Spinal cord (tissue), 10 donors: ENCODE measurements at places on chromosomes 3 and 15. TPM values are rescaled to one million over a fixed set of nuclear protein-coding genes. Genes with fewer than 3 reads are reported as not detected.
A peak's percentile ranks its signal among the peaks of the same experiment; 100 is the strongest.

- H3K4me3 ChIP-seq = no peak overlapping the region
- H3K27me3 ChIP-seq = no peaks in the 10 kb centered on the region
- no peaks in the 10 kb centered on the region for H3K4me1 ChIP-seq
- H3K27ac ChIP-seq = no peak overlapping the region
- H3K36me3 ChIP-seq = no peaks in the 10 kb centered on the region
- no peak for DNase-seq
Measured at GRCh38 chr3:15612001-15612400, 10.5 kb downstream of the BTD start.

MAGEL2 gene
- 4.6 TPM for total RNA-seq

GRCh38 chr3:129598484-129598883 lies 8.0 kb downstream of the PLXND1 start:
- H3K4me1 ChIP-seq = peaks cover 95% of the 10 kb centered on the region
- H3K36me3 ChIP-seq = peaks cover 2% of the 10 kb centered on the region
- H3K4me3 ChIP-seq = no peak overlapping the region
- peaks cover 4% of the 10 kb centered on the region for H3K27me3 ChIP-seq
- no peak overlapping the region for H3K27ac ChIP-seq
- DNase-seq = no peak

SUCLG2 gene
- 39.2 TPM for total RNA-seq

IL17RB gene
- 8.4 TPM for total RNA-seq

DNA sequence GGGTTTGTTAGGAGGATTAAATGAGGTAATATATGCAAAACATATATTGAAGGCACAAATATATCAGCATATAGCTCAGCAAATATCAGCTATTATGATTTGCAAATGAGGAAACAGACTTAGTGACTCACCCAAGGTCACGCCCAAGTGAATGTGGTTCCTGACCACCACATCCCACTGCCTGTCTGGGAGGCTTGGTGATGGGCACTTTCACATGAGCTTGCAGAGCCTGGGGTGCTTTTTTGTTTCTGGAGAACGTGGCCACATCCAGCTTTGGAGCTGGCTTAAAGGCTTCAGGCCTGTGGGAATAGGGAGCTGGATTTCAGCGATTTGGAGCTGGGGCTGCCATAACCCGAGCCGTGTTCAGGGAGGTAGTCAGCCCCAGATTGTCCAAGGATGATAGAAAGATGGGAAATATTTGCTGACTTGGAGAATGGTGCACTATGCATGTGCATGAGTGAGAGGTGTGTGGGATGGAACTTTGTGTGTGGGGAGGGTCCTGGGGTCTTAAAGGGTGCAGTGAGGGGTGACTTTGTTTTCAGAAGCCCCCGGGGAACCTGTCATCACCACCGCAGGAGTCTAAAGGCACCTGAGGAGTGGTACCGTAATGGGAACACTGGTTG lies 12.0 kb upstream of the FGD5 start:
- no peak overlapping the region for H3K4me3 ChIP-seq
- peaks cover 32% of the 10 kb centered on the region for H3K4me1 ChIP-seq
- no peaks in the 10 kb centered on the region for H3K36me3 ChIP-seq
- no peak overlapping the region for H3K27ac ChIP-seq
- DNase-seq = no peak

LRRC31 gene
- total RNA-seq = 0.50 TPM

WDR93 gene
- total RNA-seq = 3.9 TPM

CCDC33 gene
- 7.4 TPM for total RNA-seq

DNA sequence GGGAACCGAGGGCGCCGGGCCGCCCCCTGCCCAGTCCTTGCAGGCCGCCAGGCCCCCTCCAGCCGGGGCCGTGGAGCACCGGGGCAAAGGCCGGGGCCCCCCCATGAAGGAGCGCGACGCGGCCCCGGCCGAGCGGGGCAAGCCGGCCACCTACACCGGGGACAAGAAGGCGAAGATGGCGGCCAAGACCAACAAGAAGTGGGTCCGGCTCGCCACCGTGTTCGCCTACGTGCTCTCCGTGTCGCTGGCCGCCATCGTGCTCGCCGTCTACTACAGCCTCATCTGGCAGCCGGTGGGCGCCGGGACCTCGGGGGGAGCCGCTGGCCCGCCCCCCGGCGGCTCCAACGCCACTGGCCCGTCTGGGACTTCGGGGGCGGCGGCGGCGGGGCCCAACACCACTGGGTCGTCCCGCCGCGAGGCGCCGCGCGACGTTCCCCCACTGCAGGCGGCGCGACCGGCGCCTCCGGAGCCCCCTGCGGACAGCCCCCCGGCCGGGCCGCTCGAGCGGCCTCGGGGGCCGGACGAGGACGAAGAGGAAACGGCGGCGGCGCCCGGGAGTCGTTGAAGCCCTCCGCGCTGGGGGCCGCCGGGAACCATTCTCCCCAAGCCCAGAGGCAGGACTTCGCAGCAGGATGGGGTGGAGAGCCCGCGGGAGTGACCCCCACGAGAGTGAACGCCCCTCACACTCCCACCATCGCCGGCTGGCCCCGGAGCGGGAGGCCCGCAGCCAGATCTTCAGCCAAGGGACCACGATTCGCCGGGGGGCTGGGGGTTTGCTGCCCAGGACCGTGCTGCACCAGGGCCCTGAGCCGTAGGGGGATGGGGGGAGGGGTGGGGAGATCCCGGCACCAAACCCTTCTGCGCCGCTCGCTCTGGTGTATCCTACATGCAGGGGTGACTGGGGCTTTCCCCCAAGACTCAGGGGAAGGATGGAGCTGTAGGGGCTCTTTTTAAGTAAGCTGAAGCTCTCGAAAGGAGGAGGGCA lies 753 bp downstream of the INAFM2 start:
- no peaks in the 10 kb centered on the region for H3K27me3 ChIP-seq
- no peaks in the 10 kb centered on the region for H3K36me3 ChIP-seq
- peak overlapping the region; percentile 50 for H3K4me3 ChIP-seq
- DNase-seq = no peak

- no peak overlapping the region for H3K4me3 ChIP-seq
- no peaks in the 10 kb centered on the region for H3K36me3 ChIP-seq
- H3K27ac ChIP-seq = no peak overlapping the region
Measured at GRCh38 chr3:88812576-88812975, 294.8 kb upstream of the EPHA3 start.

DNA sequence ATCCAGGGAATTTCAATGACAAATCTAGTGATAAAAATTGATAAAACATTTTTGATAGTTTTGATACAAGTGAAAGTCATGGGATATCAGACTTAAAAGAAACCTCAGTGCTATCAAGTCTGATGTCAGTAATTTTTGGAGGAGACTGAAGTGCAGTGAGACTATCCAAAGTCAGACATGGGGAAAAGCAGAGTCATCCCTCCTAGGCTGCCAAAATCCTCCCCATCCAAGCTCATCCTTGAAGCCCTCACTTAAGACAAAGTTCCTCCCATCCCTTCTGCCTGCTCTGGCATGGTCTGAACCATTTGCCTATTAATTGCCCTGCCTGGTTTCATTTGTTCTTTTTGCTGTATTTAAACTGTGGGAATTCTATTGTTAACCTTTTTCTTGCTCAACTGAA lies 456.9 kb upstream of the UBE2E2 start:
- no peak overlapping the region for H3K4me3 ChIP-seq
- no peaks in the 10 kb centered on the region for H3K27me3 ChIP-seq
- H3K27ac ChIP-seq = no peak overlapping the region
- no peak for DNase-seq
- no peaks in the 10 kb centered on the region for H3K36me3 ChIP-seq

DNA sequence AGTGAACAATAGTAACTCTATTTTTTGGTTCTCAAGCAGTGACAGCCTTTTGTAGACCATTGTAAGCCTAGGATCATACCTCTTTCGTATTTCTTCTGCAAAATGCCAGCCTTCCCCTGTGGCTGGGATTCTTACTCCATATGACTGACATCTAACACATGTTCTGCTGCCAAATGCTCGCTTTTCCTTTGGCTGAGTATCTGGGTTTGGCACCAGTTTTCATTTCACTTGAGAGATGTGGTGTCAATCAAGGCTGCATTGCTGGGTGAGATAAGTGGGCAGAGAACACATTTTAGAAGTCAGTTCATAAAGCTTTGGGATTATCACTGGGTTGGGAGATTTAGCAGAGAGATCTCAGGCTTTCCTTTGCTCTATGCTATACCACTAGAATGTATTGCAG lies 514.7 kb upstream of the SGO1 start:
- DNase-seq = peak; percentile 95
- H3K36me3 ChIP-seq = no peaks in the 10 kb centered on the region
- H3K4me3 ChIP-seq = no peak overlapping the region
- no peaks in the 10 kb centered on the region for H3K4me1 ChIP-seq

- no peak overlapping the region for H3K27ac ChIP-seq
- no peak for DNase-seq
- no peaks in the 10 kb centered on the region for H3K4me1 ChIP-seq
- H3K36me3 ChIP-seq = no peaks in the 10 kb centered on the region
Measured at GRCh38 chr3:162015856-162016255, 519.2 kb downstream of the OTOL1 start.

LPCAT4 gene
- 18.1 TPM for total RNA-seq

- peak; percentile 35 for DNase-seq
- no peak overlapping the region for H3K4me3 ChIP-seq
- no peaks in the 10 kb centered on the region for H3K4me1 ChIP-seq
- H3K27ac ChIP-seq = no peak overlapping the region
- H3K36me3 ChIP-seq = no peaks in the 10 kb centered on the region
Measured at GRCh38 chr3:70517124-70517890, 204.9 kb upstream of the MDFIC2 start.

SUSD5 gene
- 3.6 TPM for total RNA-seq

C3orf80 gene
- total RNA-seq = 3.9 TPM

DNA sequence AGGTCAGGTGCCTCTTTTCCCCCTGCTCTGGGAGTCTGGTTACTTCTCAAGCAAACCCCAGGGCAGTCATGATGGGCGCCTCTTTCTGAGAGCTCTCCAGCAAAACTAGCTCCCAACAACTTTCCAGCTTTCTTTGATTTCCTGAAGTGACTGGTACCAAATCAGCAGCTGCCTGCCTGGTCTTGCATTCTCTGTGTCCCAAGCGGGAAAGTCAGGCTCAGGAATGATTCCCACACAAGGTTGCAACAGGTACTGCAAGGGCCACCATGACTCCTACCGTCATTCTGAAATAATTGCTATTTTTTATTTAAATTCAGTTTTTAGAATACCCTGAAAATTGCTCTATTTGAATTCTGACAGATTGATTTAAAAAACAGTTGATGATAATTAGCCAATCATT lies 658.7 kb downstream of the SQOR start:
- no peaks in the 10 kb centered on the region for H3K36me3 ChIP-seq
- no peaks in the 10 kb centered on the region for H3K27me3 ChIP-seq
- no peak for DNase-seq
- H3K4me1 ChIP-seq = no peaks in the 10 kb centered on the region
- no peak overlapping the region for H3K4me3 ChIP-seq

DNA sequence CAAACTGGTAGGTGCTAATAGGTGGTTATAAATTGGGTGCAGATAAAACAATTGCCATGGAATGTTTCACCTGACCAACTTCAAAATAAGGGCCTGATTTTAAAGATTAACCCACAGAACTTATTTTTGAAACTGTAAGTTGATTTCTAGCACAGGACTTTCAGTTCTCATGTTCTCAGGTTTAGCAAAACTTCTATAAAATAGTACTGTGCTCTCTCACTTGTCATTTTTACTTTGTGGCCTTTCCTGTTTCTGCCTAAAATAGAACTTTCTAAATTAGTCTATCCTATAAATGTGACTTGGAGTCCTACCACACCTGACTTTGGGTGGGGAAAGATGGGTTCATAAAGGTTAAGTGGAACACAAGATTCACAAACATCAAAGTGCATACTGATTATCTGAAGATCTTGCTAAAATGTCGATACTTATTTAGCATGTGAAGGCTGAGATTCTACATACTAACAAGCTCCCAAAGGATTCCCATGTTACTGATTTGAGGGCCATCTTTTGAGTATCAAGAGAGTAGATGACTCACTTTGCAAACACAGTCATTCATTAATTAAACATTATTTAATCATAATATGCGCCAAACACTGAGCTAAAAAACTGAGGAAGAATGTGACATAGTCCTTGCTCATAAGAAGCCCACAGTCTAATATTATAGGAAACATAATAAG lies 38.6 kb downstream of the BTLA start:
- H3K27me3 ChIP-seq = no peaks in the 10 kb centered on the region
- H3K27ac ChIP-seq = no peak overlapping the region
- H3K4me1 ChIP-seq = no peaks in the 10 kb centered on the region
- no peaks in the 10 kb centered on the region for H3K36me3 ChIP-seq
- DNase-seq = no peak

CCR3 gene
- not detected for total RNA-seq

CPOX gene
- 21.8 TPM for total RNA-seq

CCR9 gene
- 2.0 TPM for total RNA-seq

DNA sequence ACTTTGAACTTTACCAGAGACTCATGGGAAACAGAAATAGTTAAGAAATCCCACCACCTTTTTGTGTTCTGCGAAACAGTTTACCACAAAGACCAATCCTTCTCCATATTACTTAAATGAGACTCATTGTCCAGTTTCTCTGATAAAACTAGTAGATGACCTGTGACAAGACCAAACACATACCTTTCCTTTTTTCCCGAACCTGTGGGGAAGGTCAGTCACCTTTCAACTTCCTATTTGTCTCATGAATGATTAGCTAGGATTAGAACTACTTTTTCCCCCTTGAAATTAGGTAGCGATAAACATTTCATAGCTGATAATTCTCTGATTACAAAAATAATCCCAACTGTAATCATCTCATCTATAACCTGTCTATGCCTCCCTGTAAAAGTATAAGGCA lies 2.3 kb upstream of the TBC1D5 start:
- H3K4me1 ChIP-seq = peaks cover 4% of the 10 kb centered on the region
- no peaks in the 10 kb centered on the region for H3K36me3 ChIP-seq
- no peak for DNase-seq
- H3K4me3 ChIP-seq = no peak overlapping the region
- no peaks in the 10 kb centered on the region for H3K27me3 ChIP-seq

- H3K27ac ChIP-seq = no peak overlapping the region
- no peak for DNase-seq
- H3K36me3 ChIP-seq = no peaks in the 10 kb centered on the region
- H3K27me3 ChIP-seq = no peaks in the 10 kb centered on the region
Measured at GRCh38 chr3:134850761-134851160, 55.7 kb downstream of the EPHB1 start.

DNA sequence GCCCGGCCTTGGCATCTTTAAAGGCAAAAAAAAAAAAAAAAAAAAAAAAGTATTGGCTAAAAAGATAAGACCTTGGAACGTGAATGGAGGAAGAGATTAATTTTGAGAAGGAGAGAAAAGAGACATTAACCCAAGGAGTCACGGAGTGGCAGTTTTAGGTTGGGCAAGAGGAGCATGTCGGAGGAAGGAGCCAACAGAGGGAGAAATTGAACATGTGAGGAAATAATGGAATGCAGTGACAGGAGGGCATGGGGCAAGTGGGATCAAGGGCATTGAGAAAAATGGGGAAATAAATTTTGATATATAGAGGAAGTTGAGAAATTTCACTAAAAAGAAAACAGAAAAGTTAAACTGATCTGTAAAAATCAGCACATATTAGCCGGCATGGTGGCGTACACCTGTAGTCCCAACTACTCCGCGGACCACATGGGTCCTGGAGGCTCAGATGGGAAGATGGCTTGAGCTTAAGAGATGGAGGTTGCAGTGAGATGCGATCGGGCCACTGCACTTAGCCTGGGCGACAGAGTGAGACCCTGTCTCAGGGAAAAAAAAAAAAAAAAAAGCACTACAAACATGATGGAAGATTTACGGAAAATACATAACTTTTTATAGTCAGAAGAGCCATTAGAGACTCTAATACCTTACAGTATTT lies 1.2 kb downstream of the HAUS2 start:
- H3K4me1 ChIP-seq = peaks cover 12% of the 10 kb centered on the region
- peak overlapping the region; percentile 98 for H3K4me3 ChIP-seq
- no peaks in the 10 kb centered on the region for H3K27me3 ChIP-seq
- no peak for DNase-seq
- H3K36me3 ChIP-seq = peaks cover 6% of the 10 kb centered on the region

ZBED2 gene
- 0.11 TPM for total RNA-seq

GRCh38 chr15:77327168-77327567 lies 92.7 kb downstream of the PEAK1 start:
- H3K36me3 ChIP-seq = no peaks in the 10 kb centered on the region
- H3K4me1 ChIP-seq = no peaks in the 10 kb centered on the region
- no peak overlapping the region for H3K4me3 ChIP-seq
- H3K27me3 ChIP-seq = no peaks in the 10 kb centered on the region
- DNase-seq = no peak
